ENCODE measurements at places on chromosomes 7 and 10.

- peak; percentile 71 for DNase-seq
Measured at GRCh38 chr10:102420714-102421506, at the start of gene FBXL15. Gene FBXL15, plus strand, starts transcription at chr10:102420836. Its CDS starts 294 bp downstream, at chr10:102421130.

GRCh38 chr10:63866075-63866746, 345.0 kb downstream of the REEP3 start:
- peak; percentile 27 for DNase-seq

DNA sequence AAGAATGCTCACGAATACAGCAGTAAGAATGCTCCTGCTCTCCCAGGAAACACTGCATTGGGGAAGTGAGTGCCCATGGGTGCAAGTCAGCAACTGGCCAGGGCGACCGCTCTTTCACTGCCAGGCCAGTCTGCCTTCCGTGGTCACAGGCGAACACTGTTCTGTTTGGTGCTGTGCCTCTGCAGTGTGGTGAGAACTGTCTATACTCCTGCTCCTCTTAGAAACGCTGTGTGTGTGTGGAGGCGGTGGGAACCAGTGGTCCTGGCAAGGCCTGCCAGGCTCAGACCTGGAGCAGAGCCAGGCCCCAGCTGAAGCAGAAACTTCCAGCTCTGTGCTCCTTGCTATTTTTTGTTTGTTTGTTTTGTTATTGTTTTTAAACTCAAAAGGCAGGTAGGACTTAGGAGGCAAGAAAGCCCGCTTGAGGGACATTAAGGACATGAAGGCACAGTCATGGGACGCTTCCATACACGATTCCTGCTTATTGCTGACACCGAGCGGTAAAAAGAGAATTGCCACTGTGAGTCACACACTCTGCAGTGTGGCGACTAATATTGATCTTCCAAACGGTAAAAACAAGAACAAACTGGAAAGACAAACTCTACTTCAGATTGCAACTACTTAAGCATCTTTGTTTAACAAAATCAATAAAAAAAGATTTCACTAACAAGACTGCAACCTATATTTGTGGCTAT, 430.8 kb downstream of the DNAJB6 start:
- no peak for DNase-seq

GRCh38 chr10:75814014-75814413, 382.6 kb downstream of the LRMDA start:
- no peak for DNase-seq

DNA sequence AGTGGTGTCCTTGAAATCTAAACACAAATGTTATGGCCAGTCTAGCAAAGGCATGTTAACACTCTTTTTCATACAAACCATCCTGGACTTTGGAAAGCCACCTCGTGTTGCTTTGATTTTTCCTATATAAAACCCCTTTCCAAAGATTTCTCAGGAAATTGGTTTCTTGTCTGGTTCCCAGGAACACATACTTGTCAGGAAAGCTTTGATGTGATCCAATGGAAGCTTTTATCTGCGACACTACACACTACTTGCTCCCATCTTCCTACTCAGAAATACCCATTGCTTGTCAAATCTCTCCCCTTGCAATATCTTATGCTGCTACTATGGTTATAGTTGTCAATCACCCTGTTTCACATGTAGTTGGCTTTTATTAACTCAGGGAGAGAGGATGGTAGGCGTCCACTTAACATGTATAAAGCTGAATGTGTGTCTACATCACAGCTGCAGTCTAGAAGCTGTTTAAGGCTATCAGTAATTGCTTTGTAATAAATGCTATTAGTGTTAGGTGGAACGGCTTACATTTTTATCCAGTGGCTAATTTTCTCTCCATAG, 189.6 kb downstream of the GPAM start:
- no peak for DNase-seq

GRCh38 chr7:124459101-124460055, 306.2 kb downstream of the GPR37 start:
- no peak for DNase-seq

Measured in D721Med (cell line).